Activated CD4-positive, alpha-beta T cell treated with anti-CD3 and anti-CD28 coated beads, Interleukin-2, amount 10 ng/mL, durations not matched to agents 24 days and 14 days (primary cell): ENCODE measurements at places on chromosomes 11 and 22. TPM values are rescaled to one million over a fixed set of nuclear protein-coding genes. Genes with fewer than 3 reads are reported as not detected.

GANAB gene
- total RNA-seq: 251 and 257 TPM in 2 replicates

TTC17 gene
- 64.9 and 75.1 TPM in 2 replicates for total RNA-seq

MMP8 gene
- not detected in 2 replicates for total RNA-seq

SLC22A25 gene
- total RNA-seq: not detected in 2 replicates

DNAJB7 gene
- total RNA-seq: not detected in 2 replicates

KIAA1671 gene
- total RNA-seq: 11.2 and 11.4 TPM in 2 replicates

MYEOV gene
- 0.21 and 0.83 TPM in 2 replicates for total RNA-seq

HTR3A gene
- not detected in 2 replicates for total RNA-seq

TRIM49 gene
- total RNA-seq: not detected in 2 replicates

MYO7A gene
- 0.07 TPM in 1 of 2 replicates, not detected in the other for total RNA-seq

PLAAT5 gene
- total RNA-seq: not detected in 2 replicates

TEX12 gene
- not detected in 2 replicates for total RNA-seq

PRR33 gene
- not detected in 2 replicates for total RNA-seq

WNT7B gene
- not detected in 2 replicates for total RNA-seq

BIK gene
- total RNA-seq: 1.7 and 2.5 TPM in 2 replicates

PRCP gene
- 20.6 and 22.6 TPM in 2 replicates for total RNA-seq

CSF2RB gene
- 5.0 and 5.2 TPM in 2 replicates for total RNA-seq

TMEM191C gene
- 0.50 and 0.54 TPM in 2 replicates for total RNA-seq

ACTN3 gene
- total RNA-seq: 0.07 TPM in 2 replicates

JAML gene
- total RNA-seq: 303 and 318 TPM in 2 replicates

MMP13 gene
- not detected in 2 replicates for total RNA-seq

OR52I2 gene
- total RNA-seq: not detected in 2 replicates

ELFN2 gene
- total RNA-seq: 0.07 and 0.09 TPM in 2 replicates

TCN1 gene
- not detected in 2 replicates for total RNA-seq

OR2AG1 gene
- total RNA-seq: not detected in 2 replicates

FXYD6 gene
- total RNA-seq: not detected in 2 replicates

DDIAS gene
- total RNA-seq: 25.2 and 26.9 TPM in 2 replicates

F2 gene
- total RNA-seq: 0.30 TPM in 1 of 2 replicates, not detected in the other

OR8G5 gene
- not detected in 2 replicates for total RNA-seq

SYCE3 gene
- 0.69 TPM in 1 of 2 replicates, not detected in the other for total RNA-seq

CCDC87 gene
- total RNA-seq: 0.19 and 0.21 TPM in 2 replicates

DCDC1 gene
- not detected in 2 replicates for total RNA-seq

OR52I1 gene
- not detected in 2 replicates for total RNA-seq

CRYBB3 gene
- 0.49 TPM in 1 of 2 replicates, not detected in the other for total RNA-seq

OR4A16 gene
- not detected in 2 replicates for total RNA-seq
